ENCODE measurements at places on chromosomes 7 and 10. TPM values are rescaled to one million over a fixed set of nuclear protein-coding genes. Genes with fewer than 3 reads are reported as not detected.

GRCh38 chr7:70494225-70495032 is 637.5 kb upstream of the GALNT17 start:
- no peak for DNase-seq

GRCh38 chr10:33937036-33937730 is 602.7 kb upstream of the NRP1 start:
- DNase-seq = no peak

Gene MMD2
- total RNA-seq = not detected

Gene NACAD
- total RNA-seq = 1.9 TPM

DNA sequence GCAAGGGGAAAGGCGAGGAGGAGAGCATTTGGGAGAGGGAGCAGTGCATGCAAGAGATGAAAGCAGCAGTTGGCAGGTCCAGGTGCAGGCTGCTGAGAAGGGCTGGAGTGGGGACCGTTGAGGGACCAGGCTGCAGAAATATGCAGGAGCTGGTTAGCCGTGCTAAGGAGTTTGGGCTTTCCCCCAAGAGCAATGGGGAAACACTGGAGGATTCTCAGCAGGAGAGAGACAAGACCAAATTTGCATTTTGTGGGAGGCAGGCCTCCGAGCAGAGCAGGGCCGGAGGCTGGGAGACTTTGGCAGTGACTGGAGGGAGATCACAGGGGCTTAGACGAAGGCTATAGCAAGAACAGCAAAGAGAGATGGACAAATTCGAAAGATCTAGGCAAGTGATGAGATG is 11.8 kb downstream of the BTBD16 start:
- DNase-seq = no peak

DNA sequence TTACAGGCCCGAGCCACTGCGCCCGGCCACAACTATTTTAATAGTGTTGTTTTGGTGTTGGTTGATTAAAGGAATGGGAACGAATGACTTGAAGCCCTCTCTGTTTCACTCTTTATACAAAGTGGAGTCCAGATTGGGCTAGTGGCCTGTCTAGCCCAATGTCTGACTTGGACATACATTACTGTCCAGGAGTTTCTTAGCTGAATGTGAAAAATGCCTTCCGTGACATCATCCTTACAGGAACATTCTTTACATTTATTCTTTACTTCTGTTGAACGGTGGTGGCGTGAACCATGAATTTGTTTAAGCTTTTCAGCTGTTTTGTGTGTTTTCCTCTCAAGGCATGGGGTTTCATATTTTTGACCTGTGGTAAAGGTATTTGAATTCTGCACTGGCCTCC is 67.9 kb downstream of the DAGLB start:
- no peak for DNase-seq

Gene GDF10
- not detected for total RNA-seq

Gene C10orf88
- total RNA-seq = 7.3 TPM

DNA sequence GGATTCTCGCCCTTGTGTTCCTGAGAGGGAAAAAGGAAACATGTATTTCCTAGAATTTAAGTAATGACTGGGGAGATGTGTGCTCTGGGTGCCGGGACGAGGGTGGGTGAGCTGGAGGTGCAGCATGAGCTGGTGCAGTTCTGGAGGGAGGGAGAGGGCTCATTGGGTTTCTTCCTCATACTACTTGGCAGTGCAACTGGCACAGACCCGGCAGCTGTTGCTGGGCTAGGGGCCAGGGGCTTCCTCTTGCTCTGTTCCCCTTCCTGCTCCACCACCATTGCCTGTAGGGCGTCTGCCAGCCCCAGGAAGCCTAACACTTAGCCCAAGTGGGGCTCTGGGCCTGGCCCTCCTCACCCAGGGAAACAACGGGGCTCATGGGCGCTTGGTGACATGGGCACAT is 5.9 kb downstream of the RET start:
- no peak for DNase-seq

DNA sequence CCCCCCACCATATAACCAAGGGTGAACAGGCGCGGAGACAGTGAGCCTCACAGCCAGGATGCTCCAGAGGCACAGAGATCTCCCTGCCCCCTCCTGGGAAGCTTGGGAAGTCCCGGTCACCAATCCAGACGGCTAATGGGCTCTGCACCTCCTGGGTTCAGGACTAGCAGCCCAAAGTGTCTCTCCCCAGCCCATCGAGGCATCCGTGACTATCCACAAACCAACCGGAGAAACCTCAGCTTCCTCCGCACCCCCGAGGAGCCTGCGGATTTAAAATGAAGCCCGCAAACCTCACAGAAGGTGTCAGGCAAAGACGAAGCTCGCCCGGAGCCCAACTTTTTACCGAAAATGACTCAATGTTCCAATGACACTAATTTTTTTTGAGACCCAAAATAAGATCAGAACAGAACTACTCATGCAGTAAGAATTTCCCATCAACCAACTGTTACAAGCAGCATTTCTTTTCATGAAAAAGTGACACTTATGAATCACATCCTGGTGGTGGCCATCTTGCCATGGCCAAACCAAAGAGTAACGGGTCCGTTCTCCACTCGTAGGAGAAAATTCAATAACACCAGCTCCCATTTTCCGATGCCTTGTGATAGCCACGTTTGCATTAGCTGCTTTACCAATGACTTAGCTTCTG is 6.0 kb downstream of the PDGFA start:
- no peak for DNase-seq

- peak; percentile 64 for DNase-seq
These were observed 35.7 kb downstream of the LHPP start for GRCh38 chr10:124497196-124497881.

DNA sequence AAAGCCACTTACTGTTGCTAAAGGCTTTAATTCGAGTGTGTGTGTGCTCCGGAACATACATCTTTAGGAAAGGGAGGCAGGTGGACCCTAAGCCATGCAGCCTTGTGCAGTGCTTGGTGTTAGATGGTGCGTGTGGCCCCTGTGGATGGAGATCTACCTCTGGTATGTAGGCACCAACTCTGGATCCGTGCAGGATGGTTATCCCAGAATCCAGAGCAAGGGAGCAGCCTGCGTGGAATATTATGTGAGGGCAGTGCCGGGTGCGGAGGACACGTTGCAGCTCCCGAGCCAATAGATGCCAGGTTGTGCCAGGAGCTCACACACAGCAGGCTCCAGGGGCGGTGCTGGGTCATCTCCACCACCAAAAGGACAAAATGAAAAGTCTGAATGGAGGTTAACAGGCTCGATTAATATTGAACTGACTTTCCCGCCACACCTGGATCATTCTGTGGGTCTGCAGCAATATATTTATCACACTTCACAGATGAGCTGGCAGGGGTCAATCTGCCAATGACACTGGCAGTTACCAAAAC is 143.0 kb upstream of the NPS start:
- no peak for DNase-seq

GRCh38 chr10:5873515-5873995 is 16.1 kb downstream of the ANKRD16 start:
- DNase-seq = peak; percentile 44

GRCh38 chr7:149081914-149082313 is 8.6 kb downstream of the ZNF786 start:
- no peak for DNase-seq

- no peak for DNase-seq
These were observed 642.4 kb downstream of the TNS3 start for GRCh38 chr7:46939558-46939957.

DNA sequence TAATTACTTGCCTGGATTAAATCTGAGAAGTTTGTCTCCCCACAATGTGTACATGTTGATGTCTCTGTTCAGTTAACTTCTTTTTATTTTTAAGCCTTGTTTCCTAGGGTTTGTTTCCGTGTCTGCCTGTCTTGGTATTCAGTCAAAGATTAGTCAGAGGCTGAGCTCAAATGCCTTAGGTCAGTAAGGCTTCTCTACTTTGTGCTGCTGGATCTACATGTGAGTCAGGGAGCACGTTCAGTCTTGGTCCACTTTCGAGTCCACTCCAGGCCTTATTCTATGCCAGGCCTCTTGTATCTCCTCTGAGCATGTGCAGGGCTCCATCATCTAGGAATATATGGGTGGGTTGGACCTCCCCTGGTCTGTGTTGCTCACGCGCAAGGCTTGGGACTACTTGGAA is 93.3 kb upstream of the FZD8 start:
- DNase-seq = no peak

GRCh38 chr10:121167534-121168243 is 316.5 kb downstream of the WDR11 start:
- DNase-seq = no peak

DNA sequence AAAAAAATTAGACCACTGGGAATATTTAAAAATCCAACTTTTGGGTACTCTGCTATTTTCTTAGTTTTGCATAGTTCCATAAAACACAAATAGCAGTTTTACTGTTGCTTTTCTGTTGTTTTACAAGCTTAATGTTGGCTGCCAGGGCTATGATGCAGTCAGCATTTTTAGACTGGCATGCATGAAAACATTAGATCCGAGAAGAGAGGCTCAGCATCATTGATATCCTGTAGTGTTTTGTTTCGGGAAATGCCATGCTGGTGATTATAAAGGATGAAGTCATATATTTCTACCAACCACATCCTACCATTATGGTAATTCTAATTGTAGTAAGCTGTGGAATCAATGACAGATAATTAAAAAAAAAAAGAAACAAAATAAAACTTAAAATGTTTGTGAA is 104.6 kb downstream of the MBL2 start:
- DNase-seq = no peak

DNA sequence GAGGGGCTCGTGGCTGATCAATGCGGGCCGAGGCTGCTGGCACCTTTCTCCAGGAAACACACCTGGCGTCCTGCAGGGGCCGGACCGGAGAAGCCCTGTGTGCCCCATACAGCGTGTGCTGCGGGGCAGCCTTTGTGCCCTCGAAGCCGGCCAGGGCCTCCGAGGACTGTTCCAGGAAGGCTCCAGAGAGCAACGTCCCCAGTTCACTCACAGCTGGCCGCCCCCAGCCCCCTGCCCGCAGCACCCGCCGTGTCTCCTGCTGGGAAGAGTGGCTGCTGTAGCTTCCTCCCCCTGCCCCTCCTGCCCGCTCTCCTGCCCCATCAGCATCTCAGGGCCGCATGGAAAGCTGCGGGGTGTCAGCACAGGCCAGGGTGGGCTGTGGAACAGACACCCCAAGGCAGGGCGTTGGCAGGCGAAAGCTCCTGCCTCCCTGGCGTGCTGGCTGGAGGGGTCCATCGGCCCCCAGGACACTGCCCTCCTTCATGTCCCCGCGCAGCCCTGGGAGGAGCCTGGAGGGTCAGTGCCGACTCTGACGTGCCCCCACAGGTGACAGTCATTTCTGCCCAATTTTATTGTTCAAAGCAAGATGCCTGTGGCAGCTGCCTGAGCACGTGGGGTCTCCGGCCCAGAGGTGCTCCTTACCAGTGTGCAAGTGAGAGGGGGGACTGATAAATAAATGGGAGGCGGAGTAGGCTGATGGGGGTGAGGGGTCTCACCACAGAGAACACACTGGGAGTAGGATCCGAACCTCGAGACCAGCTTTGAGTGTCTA is 95.8 kb upstream of the DIP2C start:
- no peak for DNase-seq

GRCh38 chr7:159207393-159207792 is 62.7 kb upstream of the VIPR2 start:
- DNase-seq = no peak

- peak; percentile 20 for DNase-seq
These were observed 111.3 kb downstream of the SLIT1 start for GRCh38 chr10:97074256-97075145.

Gene IGF2BP3
- total RNA-seq = 2.2 TPM

DNA sequence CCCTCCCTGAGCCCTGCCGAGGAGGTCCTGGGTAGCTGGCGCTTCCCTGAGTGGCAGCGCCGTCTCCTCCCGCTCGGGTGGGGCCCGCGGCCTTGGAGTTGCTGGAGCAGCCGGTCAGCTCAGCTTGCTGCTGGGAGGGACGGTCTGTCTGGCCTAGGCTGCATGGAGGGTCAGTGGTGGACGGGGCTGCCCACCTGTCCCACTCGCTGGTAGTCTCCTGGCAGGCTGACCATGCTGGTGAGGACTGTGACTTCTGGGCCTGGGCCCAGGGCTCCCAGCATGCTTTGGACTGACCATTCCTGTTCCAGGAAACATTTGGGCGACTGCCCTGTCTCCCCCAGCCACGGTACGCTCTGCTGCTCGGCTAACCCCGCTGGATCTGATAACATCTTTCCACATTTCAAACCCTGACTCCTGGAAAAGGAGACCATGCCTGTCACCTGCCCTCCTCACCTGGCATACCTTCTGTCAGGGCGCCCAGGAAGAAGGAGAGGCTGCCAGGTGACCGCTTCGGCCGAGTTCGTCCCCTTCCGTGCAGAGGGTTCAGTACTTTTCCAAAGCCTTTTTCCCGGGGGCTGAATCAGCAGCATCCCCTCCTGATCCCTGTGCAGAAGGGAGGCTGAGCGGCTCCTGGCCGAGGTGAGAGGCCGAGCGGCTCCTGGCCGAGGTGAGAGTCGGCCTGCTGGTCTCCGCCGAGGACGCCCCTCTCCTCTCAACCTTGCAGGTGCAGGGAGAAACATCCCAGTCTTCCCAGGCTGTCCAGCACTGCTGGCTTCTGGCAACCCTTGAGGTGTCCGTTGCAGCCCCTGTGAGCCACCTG is 43.4 kb downstream of the FAM20C start:
- peak; percentile 63 for DNase-seq

Gene EN2
- total RNA-seq = not detected

Gene TTYH3
- total RNA-seq = 104 TPM

DNA sequence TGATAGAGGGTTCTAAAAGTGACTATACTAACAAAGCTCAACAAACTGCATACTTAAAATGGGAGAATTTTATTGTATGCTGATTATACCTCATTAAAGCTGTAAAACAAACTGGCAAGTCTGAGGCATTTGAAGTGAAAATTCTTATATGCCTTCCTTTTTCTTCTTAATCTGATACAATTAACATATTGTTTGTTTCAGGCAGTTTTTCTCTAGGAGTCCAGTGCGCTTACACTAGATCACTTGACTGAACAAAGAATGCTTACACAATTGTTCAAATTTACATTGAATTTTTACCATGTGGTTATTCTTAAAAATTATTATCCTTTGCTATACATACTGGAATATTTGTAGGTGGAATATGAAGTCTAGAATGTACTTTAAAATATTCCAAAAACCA is 89.0 kb downstream of the GLCCI1 start:
- DNase-seq = no peak

GRCh38 chr10:62133618-62134017 is 135.0 kb downstream of the RTKN2 start:
- no peak for DNase-seq

DNA sequence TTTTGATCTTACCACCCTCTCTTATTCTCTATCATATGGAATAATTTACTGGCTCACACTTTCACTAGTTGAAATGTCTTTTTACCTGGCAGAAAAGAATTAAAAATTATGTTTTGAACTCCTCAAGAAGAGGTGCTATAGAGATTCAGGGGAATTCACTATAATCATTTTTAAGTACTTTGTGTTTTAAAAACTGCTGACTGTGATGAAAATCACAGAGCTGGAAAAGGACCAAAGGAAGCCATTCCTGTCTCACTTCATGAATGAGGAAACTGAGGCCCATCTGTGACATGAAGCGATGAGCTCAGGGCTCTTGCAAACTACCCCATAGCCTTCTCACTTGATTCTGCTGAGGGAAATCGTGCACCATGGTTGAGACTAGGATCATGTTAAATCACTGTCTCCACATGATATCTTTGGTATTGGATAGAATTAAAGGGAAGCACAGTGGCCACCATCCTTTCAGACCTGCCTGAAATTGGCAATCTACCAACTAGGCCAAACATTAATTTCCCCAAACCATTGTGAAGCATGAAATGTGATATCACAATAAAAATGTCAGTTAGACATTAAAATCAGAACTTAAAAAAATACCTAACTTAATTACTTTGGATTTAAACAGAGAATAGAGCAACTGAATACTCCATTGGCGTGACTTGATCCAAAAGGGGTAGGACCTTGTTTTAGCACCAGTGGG is 141.0 kb downstream of the FZD1 start:
- no peak for DNase-seq

All from heart left ventricle (tissue), 16 donors.